ENCODE measurements at places on chromosomes 13 and 19.

- peak; percentile 47 for DNase-seq
Observed at GRCh38 chr19:58181902-58182576, 822 bp upstream of the ZNF274 start.

DNA sequence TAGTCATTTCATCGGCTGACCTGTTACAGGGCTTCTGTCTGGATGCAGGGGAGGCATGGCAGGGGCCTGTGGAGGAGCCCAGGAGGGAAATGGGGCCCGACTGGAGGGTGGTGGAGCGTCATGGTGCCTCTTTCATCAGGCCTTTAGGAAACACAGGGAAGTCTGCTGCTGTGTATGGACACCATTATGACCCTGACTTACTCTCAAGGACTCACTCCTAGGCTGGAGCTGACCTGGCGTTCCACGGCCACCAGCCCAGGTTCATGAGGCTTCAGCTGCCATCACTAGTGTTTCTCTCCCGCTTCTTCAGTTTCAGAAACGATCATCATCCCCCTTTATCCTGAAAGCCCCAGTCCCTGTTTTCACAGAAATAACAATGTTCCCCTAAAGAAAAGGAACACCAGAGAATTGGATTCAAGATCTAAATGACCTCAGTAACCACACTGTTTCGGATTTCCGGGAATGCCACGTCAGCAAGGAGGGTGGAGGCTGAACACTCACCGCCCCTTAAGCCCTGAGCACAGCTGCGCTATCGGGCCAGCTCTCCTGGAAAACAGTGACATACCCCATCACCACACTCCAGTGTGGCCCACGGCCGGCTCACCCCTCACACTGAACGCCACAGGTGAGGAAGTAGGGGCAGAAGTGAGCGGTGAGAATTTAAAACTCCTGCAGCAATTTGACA is 67.6 kb downstream of the SOX1 start:
- no peak for DNase-seq

GRCh38 chr19:10420444-10421239 is at the start of gene PDE4A:
Gene PDE4A (plus strand): TSS chr19:10420538. CDS start chr19:10420765, 227 bp downstream.
- no peak for DNase-seq

GRCh38 chr19:6473647-6474046 is 7.9 kb downstream of the DENND1C start:
- DNase-seq, result no peak

DNA sequence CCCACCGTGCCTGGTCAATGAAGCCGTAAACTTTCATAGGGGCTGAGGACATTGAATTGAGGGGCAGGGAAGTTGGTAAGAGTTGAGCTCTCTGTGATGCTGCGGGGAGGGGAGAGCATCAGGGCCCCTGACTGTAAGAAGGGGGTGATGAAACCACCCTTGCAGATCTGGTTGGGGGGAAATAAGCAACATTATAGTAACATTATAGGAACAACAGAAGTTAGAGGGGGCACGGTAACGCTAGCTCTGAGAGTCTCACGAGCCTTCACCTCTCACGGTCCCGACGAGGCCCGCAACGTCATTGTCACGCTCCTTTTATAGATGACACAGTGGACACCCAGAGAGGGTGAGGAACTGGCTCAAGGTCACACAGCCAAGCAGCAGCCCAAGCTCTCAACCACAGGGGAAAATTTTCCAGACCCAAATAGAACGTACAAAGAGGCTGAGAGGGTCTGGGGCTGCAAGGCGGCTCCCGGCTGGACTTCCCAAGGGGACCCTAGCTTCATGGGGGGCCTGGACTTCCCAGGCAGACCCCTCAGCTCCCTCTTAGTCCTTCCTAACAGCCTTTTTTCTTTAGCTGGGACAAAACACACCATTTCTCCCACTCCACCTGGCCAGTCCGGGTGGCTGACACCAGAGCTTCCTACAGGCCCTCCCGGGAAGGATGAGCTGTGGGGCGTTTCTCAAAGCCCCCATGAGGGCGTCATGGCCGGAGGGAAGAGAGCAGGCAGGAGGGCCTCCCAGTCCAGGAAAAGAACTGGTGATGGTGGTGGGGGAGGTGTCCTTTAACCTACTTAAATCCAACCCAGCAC is 4.1 kb downstream of the TLE5 start:
- no peak for DNase-seq

DNA sequence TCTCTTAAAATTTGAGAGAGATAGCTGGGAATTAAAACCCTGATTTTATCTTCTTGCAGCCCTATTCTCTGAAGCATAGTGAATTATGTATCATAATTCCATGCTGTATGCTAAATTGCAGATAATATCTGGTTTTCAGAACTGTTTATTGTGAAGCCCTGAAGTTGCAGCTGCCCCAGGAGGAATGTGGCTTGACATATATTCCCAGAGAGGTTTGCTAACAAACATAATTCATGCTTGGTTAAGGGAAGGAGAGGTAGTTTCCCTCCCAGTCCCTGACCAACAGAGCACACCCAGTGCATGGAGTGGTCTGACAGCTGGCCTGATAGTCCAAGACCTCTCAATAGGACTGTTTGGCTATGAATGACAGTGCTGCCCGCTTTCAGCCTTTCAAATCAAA is 500.6 kb upstream of the MIR17HG start:
- no peak for DNase-seq

DNA sequence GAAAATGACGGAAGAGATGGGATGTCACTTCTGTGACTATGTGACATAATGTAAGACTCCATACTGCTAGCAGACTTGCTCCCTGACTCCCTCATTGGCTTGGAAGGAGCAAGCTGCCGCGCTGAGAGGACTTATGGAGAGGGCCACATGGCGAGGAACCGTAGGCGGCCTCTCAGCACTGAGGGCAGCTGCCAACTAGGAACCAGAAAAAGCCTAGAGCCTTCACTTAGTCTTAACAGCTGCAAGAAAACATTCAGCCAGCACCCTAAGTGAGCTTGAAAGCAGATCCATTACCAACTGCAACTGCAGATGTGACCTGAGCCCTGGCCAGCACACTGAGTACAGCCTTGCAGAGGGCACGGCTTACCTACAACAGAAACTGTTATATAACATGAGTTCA is 33.9 kb downstream of the USP12 start:
- no peak for DNase-seq

DNA sequence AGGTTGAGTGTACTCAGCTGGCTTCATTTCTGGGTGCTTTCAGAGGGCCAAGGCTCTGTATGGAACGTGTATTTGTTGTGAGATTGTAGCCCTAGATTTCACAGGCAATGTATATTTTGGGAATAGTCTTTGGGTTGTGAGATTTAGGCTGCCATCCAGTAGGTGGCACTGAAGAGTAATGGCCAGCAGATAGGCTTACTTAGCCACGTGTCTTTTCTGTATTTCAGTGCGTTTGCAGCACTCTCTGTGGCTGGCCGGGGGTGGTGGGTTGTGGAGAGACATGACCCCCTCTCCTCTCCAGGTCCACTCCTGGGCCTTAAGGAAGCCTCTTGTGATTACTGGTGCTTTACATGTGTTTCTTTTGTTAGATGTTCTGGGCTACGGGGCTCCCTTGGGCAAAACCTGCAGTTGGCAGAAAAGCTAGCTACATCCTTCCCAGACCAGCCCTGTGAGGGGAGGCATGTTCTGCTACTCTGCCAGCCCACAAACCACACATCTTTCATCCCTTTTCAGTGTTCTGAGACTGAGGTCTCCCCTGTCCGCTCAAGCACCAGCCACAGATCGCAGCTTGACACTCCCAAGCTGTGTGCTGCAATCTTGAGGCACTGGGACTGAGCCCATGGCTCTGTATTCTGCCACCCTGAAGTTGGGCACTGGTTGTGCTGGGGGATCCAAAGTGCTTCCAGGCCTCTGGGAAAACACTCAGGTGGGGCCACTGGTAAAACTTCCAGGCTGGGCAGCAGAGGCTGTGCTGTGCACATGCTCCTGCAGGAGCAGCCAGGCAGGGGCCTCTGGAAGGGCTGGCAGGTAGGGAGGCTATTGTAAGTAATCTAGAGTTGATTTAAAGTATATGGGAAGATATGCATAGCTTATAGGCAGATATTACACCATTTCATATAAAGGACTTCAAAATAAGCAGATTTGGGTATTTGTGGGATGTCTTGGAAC is 1096.8 kb upstream of the PCDH20 start:
- no peak for DNase-seq

DNA sequence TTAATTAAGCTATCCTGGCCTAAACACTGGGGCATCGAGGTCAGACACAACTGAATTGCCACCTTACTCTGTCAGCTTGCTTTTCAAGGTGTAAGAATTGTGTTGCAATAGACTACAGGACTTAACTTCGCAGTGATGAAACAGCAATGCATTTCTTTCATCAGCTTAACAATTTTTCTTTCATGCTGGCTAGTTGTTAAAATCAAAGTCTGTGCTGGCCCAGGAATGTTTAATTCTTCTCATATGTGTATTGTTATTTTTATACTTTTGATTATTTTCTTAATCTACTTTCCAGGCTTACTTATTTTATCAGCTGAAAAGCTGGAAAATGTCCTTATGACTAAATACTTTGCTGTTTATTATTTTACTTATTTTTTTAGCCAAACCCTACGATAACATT is 79.7 kb downstream of the EFNB2 start:
- no peak for DNase-seq

DNA sequence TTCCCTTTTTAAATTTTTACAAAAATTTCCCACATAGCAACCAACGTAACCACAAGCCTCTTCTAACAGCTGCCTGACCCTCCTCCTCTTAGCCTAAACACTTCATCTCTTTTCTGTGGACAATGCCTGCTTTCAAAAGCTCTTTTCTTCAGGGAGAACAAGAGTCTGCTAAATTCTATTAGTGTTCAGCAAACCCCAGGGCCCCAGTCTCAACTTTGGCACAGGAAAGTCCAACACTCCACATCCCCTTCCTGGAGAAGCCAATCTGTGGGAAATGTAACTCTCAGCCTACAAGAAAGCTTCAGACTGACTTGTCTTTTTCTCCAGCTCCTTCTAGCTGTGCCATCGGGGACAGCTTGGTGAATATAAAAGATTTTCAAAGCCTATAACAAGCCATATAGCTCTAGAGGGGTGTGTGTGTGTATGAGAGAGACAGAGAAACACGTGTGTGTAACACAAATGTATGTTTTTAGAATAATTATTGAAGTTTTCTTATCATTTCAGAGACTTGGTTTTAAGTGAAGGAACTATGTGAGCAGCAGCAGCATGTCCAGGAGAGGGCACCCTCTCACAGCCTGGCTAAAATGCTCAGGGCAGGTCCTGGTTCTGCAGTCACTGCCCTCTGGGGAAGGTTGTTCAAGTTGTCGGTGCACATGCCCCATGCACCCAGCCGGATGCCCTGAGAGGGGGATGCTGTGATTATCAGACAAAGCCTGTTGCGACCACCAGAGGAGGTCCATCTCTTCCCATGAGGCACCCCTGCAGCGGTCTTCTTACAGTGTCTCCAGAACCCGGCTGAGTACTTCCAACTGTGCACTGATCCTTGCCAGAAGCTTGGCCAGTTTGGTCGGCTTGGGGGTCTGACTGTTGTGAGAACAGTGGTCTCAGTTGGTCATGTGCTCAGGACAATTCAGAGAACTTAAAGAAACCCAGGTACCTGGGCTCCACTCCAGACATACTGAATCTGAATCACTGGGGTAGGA is 34.4 kb downstream of the CCDC70 start:
- no peak for DNase-seq

DNA sequence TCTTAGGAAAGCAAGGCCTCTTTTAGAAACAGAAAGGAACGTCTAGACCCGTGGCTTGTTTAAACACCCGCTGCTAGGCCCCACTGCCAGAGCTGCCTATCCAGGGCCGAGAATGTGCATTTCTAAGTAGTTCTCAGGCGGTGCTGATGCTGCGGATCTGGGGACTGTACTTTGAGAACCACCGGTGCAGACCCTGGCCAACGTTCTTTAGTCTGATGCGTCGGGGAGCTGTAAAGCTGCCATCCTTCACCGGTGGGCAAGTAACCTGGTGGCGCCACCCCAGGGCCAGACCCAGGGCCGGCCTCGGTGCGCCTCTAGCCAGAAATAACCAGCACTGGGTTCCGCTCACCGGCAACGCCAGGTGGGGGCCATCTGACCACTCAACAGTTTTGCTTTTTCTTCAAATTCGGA is 47.1 kb downstream of the TGDS start:
- DNase-seq, result no peak

DNA sequence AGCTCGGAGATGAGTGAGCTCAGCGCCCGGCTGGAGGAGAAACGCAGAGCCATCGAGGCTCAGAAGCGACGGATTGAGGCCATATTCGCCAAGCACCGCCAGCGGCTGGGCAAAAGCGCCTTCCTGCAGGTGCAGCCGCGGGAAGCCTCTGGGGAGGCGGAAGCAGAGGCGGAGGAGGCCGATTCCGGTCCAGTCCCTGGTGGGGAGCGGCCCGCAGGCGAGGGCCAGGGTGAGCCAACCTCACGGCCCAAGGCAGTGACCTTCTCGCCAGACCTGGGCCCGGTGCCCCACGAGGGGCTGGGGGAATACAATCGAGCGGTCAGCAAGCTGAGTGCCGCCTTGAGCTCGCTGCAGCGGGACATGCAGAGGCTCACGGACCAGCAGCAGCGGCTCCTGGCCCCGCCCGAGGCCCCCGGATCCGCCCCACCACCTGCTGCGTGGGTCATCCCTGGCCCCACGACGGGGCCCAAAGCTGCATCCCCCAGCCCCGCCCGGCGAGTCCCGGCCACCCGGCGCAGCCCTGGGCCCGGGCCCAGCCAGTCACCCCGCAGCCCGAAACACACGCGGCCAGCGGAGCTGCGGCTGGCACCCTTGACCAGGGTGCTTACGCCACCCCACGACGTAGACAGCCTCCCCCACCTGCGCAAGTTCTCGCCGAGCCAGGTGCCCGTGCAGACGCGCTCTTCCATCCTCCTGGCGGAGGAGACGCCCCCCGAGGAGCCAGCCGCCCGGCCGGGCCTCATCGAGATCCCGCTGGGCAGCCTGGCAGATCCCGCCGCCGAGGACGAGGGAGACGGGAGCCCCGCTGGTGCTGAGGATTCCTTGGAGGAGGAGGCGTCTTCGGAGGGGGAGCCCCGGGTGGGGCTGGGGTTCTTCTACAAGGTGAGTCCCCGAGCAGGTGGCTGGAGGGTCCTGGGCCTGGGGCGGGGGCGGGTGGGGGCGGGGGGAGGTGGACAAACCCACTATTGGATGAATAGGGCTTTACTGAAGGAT is 16.8 kb downstream of the XAB2 start:
- DNase-seq, result no peak

- peak; percentile 33 for DNase-seq
Observed at GRCh38 chr19:17001603-17002183, 24.9 kb downstream of the CPAMD8 start.

- no peak for DNase-seq
Observed at GRCh38 chr13:89150362-89150761, 1479.2 kb downstream of the SLITRK5 start.

DNA sequence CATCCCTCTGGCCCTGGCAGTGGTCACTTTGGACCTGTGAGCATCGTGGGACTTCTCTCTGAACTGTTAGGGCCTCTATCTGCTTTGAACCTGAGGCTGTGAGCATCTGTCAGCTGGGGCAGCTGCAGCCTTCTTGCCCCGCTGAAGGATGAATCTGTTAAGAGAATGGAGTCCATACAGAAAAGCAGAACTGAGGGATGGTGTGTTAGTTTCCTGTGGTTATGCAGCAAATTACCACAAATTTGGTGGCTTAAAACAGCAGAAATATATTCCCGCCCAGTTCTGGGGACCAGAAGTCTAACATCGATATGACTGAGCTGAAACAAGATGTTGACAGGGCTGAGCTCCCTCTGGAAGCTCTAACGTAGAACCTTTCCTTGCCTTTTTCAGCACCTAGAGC is 1.6 kb upstream of the ZNF497 start:
- DNase-seq, result no peak

GRCh38 chr19:11028146-11028545 is 61.1 kb upstream of the LDLR start:
- no peak for DNase-seq

GRCh38 chr13:76830805-76831204 is 55.4 kb downstream of the KCTD12 start:
- no peak for DNase-seq

GRCh38 chr19:42989851-42990250 is 36.4 kb downstream of the PSG11 start:
- no peak for DNase-seq

GRCh38 chr13:29957320-29957719 is 106.9 kb upstream of the UBL3 start:
- DNase-seq, result no peak
